ENCODE measurements at places on chromosomes 5 and 9.

DNA sequence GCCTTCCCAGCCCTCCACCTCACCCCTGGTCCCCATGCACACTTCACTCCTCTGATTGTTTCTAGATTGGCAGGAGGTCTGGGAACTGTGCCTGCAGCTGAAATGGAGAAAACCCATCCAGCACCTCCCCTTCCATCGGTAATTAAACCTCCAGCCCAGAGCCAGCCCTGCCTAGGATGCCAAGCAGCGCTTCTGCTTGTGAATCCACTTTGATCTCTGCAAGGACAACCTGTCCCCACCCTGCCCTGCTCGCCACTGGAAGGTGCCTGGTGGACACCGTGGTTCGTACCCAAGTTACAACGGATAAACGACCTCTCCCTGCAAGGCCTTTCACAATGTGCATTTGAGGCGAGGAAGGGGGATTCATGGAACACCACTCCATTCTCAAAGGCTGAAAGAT is 50.6 kb downstream of the IRX2 start:
- no peak for DNase-seq

- no peak for DNase-seq
Observed at GRCh38 chr5:65840071-65840470, 86.3 kb upstream of the ERBIN start.

GRCh38 chr5:135402031-135402430 is 3.0 kb upstream of the MACROH2A1 start:
- no peak for DNase-seq

GRCh38 chr5:171405615-171406014 is 13.8 kb upstream of the FGF18 start:
- DNase-seq, result no peak

GRCh38 chr9:110064803-110065202 is 143.2 kb downstream of the C9orf152 start:
- DNase-seq, result no peak

All from activated CD4-positive, alpha-beta T cell treated with anti-CD3 and anti-CD28 coated beads for 24 hours (primary cell).